ENCODE measurements at places on chromosomes 5 and 9.

DNA sequence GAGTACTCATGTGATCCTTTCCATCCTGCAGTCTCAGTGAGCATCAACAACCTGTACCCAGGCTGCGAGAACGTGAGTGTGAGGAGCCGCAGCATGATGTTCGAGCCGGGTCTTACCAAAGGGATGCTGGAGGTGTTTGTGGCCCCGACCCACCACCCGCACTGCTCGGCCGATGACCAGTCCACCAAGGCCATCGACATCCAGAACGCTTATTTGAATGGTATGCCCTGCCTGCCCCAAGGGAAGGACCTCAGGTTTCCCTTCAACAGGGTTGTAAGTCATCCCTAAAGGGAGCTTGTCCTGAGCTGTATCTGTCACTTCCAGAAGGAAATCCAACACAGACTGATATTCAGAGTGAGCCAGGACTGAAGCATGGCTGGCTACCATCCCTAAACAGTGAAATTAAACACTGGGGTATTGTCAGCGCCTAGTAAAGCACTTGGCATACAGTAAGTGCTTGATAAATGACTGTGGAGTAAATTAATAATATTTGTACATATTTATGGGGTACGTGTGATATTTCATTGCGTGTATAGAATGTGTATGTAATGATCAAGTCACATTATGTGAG is 39.3 kb upstream of the CTSL start:
- no peak for DNase-seq

- DNase-seq, result no peak
Observed at GRCh38 chr5:135116160-135116561, 82.1 kb upstream of the PITX1 start.

GRCh38 chr5:66813306-66813705 is 217.1 kb downstream of the MAST4 start:
- DNase-seq, result no peak

GRCh38 chr9:88024896-88025295 is 50.6 kb upstream of the CDK20 start:
- no peak for DNase-seq

- DNase-seq, result no peak
Observed at GRCh38 chr5:91318724-91319123, 64.4 kb downstream of the ARRDC3 start.

DNA sequence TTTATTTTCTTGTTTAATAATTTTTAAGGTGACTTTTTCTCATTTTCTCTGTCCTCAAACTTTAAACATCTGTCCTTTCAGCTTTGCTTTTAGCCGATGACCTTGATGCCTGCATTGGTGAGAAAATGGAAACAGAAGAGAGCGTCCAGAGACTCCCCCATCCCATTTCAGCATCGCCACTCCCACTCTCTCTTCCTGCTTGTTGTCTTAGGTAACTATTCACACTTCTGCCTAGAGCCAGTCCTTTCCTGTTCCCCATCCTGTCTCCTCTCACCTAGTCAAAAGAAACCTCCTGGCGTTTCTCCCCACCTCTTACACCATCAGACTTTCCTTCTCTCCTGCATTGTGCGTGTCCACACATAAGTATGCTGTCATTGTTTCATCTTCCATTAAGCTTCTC is 124.6 kb downstream of the MAST4 start:
- DNase-seq, result no peak

- no peak for DNase-seq
Observed at GRCh38 chr5:73513996-73514395, 15.8 kb downstream of the BTF3 start.

GRCh38 chr5:149485655-149486615 is 65.3 kb downstream of the CSNK1A1 start:
- DNase-seq, result peak; percentile 42

DNA sequence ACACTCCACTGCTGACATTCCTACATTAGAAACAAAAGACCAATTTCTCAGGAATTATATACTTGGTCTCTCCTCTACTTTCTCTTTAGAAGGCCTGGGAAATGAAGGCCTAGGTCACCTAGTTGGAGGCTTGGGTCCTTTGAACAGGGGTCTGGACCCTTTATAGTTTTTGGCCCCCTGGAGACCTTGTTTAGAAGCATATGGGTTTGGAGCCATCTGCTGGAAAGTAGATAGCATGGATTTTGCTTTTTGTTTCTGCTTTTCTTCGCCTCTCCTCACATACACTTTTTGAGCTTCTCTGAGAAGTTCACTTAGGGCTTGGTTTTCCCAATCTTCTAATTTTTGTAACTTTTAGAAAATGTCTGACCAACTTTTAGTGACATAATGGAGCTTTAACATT is 67.1 kb upstream of the CDK20 start:
- no peak for DNase-seq

- no peak for DNase-seq
Observed at GRCh38 chr9:74663439-74663838, 166.3 kb downstream of the RORB start.

- DNase-seq, result no peak
Observed at GRCh38 chr5:96253140-96253539, 179.9 kb downstream of the PCSK1 start.

DNA sequence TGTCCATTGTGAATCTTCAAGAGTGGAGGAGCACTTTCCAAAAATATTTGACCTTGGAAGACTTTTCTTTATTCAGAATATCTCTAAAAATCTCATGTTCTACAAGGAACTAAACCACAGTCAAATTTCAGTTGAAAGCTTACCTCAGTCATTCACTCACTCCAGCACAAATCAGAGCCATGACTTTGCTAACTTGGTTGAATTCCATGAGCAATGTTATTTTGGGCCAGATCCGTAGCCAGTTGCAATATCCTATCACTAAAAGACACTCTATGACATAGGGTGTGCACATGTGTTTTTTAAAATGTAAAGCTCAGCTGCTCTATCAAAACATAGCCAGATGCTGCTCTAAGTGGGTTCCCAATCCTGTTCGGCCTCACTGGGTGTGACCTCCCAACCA is 156.1 kb upstream of the ANKRD55 start:
- DNase-seq, result no peak

DNA sequence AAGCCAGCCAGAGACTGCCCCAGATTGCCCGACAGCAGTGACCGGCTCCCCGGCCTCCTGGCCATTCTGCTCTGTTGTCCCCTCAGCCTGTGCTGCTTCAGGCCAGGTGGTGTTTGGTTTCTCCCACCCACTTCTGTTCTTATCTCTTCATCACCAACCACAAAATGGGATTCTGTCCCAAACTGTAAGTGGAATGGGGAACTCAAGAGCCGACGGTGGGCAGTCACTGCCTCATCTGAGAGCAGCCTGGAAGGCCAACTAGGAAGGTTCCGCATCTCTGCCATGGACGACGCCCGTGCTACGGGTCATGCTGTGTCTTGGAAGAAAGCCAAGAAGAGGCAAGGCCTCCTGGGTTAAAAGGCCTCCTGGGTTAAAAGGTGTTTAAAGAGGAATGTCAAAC is 219.0 kb upstream of the PIK3R1 start:
- no peak for DNase-seq

GRCh38 chr5:151470439-151470838 is 23.0 kb downstream of the SLC36A1 start:
- no peak for DNase-seq

- DNase-seq, result no peak
Observed at GRCh38 chr5:119451561-119451960, 736 bp upstream of the HSD17B4 start.

- no peak for DNase-seq
Observed at GRCh38 chr9:27675354-27675753, 102.1 kb upstream of the C9orf72 start.

DNA sequence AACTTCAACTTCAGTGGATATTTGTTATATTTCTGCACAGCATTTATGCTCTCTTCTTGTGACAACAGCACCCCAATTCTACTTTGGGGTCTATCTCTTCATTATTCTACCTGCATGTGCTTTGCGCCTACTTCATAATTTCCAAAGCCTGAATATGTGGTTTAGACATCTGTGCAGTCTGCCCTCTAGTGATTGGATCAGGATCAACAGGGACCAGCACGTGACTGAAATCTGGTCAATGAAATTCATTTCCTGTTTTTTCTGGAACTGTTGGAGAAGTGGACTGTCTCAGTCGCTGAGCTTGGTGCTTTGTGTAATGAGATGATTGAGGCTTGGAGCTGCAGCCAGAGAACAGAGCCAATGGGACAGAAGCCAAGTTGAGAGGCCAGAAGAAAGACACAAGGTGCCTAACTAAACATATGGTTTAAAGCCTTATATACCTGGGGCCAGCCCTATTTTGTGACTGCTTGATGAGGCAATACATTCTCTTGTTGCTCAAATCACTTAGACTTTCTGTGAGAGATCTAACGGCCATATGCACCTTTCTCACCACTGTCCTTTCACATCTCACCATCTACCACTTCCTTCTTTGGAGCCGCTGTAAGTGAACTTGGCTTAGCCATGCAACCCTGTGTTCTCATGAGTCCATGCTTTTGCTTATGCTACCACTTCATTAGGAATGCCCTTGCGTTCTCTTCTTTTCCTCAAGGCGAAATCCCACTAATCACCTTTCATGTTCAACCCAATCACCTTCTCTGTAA is 68.8 kb upstream of the PPP2R2B start:
- no peak for DNase-seq

- DNase-seq, result no peak
Observed at GRCh38 chr9:113269355-113269754, 6.0 kb downstream of the CDC26 start.

DNA sequence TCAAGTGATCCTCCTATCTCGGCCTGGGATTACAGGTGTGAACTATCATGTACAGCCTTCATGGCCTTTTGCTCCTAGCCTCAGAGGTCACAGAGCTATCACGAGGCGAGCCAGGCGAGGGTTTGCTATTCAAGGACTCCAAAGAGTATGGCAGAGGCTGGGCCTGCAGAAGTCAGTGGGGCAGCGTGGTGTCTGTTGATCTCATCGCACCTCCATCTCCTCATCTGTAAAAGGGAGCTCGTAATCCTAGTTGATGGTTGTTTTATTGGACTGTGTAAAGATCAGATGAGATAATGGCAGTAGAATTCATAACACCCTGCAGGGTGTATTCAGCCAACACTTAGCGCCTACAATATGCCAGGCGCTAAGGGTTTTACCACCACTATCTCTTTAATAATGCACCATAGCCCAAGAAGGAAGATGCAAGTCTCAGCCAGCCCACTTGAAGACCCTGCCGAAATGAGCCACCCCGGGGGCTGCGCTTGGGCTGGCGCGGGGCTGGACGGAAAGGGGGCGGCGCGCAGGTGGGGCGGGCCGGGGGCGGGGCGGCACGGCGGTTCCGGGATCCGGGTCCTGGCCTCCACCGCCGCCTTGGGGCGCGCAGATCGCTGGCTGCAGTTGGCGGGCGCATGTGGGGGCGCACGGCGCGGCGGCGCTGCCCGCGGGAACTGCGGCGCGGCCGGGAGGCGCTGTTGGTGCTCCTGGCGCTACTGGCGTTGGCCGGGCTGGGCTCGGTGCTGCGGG is at the start of gene GALNT12:
Gene GALNT12, plus strand, starts transcription at position 601 of the 744 bp plus-strand sequence. Its CDS starts 29 bp downstream, at position 630.
- DNase-seq, result peak; percentile 30

- DNase-seq, result no peak
Observed at GRCh38 chr9:87518702-87519335, 21.2 kb downstream of the DAPK1 start.

DNA sequence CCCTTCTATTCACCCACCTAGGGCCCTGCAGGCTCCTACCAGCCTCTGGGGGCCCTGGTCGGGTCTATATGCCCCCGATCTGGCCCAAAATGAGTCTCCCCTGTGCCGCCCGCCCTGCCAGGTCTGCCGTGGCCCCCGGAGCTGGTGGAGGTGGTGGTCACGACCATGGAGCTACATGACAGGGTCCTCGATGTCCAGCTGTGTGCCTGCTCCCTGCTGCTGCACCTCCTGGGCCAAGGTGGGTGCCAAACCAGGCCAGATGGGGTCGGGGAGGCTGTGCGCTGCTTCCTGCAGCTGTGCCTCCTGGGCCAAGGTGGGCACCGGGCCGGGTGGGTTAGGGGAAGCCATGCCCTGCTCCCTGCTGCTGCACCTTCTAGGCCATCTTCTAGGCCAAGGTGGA is 17.5 kb downstream of the REXO4 start:
- DNase-seq, result no peak

DNA sequence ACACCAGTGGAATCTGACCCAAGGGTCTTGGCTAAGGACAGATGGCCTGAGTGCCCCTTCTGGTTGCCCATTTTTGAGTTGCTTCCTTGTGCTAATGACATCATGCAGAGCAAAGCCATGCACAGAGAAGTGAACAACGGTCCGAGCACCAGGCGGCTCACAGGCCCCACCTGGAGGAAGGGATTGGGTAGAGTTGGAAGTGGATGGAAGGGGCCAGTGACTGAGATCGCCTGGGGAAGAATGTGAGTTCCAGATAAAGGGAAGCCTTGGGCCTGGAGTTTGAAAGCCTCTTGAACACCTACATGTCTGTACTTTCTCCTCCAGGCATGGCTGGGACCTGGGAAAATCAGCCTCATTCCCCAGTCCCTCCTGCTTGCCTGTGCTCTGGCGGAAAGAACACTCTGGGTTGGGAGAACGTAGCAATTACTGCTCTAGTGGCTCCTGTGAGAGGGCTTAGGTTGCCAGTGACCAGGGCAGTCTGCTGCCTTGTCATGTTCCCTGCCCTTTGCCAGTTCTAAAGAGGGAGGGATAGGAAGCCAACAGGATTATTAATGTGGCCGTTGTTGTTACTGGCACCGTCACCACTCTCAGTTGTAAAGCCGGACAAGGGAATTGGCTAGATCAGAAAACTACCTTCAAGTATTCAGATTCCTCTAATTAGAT is 62.5 kb upstream of the PTPN3 start:
- no peak for DNase-seq

DNA sequence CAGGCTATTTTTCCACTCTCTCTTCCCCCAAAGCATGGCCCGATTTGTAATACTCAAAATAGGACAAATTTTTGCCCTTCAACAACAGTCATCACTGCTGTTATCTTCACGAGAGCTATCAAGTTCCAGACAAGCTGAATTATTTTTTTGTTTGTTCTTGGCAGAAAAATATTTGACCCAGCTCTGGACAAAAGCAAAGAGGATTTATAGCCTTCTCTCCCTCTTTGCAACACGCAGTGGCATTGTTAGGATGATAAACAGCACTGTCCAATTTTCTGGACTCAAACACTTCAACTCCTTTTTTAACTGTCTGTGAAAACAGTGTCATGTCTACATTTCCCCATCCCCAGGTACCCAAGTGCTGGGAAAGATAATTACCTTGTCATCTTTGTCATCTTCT is 160.3 kb downstream of the SLF1 start:
- peak; percentile 19 for DNase-seq

DNA sequence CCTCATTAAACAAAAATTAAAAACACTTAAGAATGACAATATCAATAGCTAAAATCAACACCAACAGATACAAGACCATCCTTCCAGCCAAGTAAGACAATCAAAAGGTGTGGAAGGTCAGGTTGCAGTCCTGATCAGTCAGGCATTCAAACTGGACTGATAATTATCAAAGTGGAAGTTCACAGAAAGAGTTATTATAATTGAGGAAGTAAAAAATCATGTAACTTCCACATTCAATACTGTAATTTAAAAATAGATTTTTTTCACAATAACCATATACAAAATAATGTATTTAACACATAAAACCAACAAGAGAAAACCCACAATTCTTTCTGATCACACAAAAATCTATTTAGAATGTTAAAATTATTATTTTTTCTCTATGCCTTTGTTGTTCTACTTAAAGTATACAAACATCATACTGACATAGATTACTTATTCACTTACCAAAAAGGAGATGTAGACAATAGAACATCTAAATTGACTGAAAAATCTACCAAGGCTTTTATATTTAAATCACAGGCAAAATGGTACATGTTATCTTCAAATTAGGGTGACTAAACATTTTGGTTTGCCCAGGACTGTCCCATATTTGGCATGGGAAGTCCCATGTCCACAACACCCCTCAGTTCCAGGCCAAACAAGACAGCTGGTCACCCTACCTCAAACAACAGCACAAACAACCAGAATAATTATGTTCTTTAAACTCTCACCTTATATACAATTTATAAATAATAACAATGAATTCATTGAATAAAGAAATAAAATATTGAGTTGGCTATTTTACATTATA is 142.5 kb upstream of the SLC24A2 start:
- no peak for DNase-seq

All from right kidney (tissue), 9 donors.